ENCODE measurements at places on chromosomes 7 and 10.

DNA sequence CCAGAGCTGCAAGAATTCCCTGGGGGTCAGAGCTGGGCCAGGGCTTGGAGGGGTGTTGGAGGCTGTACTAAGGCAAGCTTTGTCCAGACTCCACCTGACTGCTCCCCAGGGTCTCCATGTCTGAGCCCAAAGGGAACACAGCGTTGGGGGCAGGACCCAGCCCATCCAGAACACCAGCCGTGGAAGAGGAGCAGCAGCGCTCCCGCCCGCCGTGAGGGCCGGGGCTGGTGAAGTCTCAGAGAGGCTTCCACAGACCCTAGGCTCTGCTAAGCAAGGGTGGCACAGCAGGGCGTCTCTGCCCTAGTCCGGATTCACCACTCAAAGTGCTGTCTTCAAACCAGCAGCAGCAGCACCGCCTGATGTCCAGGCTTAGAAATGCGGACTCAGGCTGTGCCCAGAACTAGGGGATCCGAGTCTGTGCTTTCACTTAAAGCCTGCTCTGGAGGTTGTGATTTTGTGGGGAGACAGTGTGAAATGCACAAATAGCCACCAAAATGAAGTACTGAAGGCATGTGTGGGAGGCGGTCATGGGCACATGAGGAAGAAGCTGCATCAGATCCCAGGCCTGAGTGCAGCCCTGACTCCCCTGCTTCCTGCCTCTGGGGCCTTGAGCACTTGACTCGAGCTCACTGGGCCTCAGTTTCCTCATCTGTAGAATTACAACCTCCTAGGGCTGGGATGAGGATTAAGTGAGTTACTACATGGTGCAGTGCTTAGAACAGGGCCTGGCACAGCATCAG, 16.6 kb upstream of the AQP1 start:
- DNase-seq, result no peak

DNA sequence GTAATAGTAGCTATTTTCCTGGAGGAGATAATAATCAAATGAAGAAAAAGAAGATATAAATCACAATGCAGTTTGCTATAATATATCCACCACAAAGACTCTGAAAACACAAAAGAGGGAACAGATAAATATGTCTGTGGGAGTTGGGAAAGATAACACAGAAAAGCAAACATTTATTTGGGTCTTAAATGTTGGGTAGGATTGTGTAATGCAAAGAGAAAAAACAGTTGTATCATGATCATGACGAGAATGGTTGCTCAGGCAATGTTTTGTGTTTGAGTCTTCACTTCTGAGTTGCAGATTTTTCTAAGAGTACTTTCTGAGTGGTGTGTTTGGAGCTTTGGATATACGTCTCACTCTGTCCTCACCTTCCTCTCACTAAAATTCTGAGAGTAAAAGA, 437.5 kb downstream of the TFEC start:
- no peak for DNase-seq

DNA sequence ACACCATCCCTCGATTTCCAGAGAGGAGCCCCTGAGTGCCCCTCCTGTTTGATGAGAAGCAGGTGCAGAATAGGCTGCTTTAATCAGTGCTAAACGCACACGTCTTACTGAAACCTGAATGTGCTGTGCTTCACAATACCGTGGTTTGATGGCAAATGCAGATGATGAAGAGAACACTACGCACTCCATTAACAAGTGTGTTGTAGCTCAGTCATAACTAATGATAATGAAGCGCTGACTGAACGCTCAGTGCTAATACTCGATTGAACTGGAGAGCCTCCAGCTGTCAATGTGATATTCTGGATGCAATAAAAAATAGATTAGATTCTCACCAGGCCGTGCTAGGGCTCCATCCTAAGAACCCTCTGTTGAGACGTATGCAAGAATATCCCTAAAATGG, 279.7 kb upstream of the PLPP4 start:
- DNase-seq, result no peak

- no peak for DNase-seq
Measured at GRCh38 chr10:119189811-119190282, 11.2 kb upstream of the PRDX3 start.

- no peak for DNase-seq
Measured at GRCh38 chr10:22701132-22701826, 13.1 kb downstream of the PIP4K2A start.

DNA sequence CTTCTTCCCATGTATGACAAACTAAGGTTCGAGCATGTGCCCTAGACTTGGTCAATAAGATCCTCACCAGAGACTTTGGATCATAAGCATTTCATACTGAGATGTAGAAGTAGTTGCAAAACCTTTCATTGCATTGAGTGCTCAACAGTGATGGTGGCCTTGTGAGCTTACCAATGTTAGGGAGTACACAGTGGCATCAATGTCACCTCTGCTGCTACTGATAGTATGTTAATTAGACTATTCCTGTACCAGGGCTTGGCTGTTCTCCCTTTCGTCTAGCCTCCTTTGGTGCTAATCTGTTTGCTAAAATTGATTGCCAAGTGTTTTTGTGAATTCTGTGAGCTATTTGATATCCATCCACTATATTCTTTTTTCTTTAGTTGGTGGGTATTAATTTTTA, 264.5 kb upstream of the SEMA3C start:
- DNase-seq, result no peak

DNA sequence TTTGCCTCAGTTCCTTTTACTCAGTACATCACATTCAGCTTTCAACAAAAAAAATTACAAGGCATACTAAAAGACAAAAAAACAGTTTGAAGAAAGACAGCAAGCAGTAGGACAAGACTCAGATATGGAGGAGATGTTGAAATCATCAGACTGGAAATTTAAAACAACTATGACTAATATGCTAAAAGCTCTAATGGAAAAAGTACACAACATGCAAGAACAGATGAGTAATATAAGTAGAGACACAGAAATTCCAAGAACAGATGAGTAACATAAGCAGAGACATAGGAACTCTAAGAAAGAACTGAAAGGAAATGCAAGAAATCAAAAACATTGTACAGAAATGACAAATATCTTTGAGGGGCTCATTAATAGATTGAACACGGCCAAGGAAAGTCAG, 402.6 kb downstream of the NEBL start:
- no peak for DNase-seq

GRCh38 chr7:20141666-20142065, 75.5 kb downstream of the MACC1 start:
- no peak for DNase-seq

Measured in fibroblast of skin of left biceps (primary cell).